Stimulated activated CD8-positive, alpha-beta memory T cell treated with anti-CD3 and anti-CD28 coated beads, Interleukin-4, amount 100 ng/mL, for 1 hour (primary cell): ENCODE measurements at places on chromosomes 7 and 10.

- DNase-seq, result no peak
Observed at GRCh38 chr7:123655614-123656013, at the start of gene LMOD2. Gene LMOD2 (plus strand): TSS chr7:123655866. CDS start chr7:123655964, 98 bp downstream.

- DNase-seq, result no peak
Observed at GRCh38 chr10:44922021-44922420, 10.9 kb downstream of the TMEM72 start.

DNA sequence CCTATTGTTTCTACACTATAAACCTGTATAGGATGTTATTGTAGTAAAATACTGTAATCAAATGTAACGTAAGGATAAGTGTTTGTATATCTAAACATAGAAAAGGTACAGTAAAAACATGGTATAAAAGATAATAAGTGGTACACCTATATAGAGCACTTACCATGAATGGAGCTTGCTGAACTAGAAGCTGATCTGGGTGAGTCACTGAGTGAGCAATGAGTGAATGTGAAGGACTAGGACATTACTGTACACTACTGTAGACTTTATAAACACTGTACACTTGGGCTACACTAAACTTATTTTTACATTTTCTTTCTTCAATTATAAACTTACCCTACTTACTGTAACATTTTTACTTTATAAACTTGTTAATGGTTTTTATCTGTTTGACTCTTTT lies 732.9 kb upstream of the LRRN3 start:
- no peak for DNase-seq

- no peak for DNase-seq
Observed at GRCh38 chr7:121936951-121937623, 64.1 kb downstream of the PTPRZ1 start.

GRCh38 chr7:20932785-20933527 lies 146.3 kb upstream of the SP8 start:
- DNase-seq, result no peak

DNA sequence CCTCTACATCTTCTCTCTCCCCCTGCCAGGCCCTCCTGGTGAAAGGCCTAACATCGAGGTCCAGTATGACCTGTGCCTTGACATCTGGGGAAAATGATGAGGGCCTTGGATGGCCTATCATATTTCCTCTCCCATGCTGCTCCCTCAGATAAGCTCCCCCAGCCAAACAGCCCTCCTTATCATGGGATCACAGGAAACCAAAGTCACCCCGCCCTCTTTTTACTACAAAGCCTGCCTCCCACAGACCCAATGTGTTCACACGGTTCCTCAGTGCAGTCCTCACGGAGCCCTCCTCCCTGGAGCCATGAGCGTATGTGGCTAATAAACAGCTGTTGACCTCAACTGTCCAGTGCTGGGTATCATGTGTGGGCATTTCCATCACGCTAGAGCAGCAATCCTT lies 32.0 kb downstream of the C10orf90 start:
- DNase-seq, result no peak

GRCh38 chr10:92538231-92538958 lies 35.5 kb downstream of the IDE start:
- DNase-seq, result no peak

DNA sequence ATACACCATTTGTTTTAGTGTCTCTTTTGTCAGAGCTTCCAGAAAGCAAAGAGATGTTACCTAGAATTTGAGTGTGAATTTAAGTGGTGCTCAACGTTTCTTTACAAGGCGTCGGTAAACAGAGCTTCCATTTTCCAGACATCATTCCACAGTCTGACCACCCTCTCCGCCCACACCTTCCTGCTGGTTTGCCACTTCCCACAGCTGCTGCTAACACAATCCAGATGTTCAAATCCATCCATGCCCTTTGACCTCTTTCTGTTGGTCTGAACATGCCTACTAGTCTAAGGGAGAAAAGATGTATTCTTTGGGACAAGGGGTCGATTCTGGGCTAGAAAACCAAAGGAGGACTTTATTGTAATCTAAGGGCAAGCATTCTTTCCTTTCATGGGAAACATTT lies 86.1 kb downstream of the FAM107B start:
- DNase-seq, result no peak

GRCh38 chr7:1492221-1492620 lies 12.0 kb downstream of the INTS1 start:
- DNase-seq, result no peak

DNA sequence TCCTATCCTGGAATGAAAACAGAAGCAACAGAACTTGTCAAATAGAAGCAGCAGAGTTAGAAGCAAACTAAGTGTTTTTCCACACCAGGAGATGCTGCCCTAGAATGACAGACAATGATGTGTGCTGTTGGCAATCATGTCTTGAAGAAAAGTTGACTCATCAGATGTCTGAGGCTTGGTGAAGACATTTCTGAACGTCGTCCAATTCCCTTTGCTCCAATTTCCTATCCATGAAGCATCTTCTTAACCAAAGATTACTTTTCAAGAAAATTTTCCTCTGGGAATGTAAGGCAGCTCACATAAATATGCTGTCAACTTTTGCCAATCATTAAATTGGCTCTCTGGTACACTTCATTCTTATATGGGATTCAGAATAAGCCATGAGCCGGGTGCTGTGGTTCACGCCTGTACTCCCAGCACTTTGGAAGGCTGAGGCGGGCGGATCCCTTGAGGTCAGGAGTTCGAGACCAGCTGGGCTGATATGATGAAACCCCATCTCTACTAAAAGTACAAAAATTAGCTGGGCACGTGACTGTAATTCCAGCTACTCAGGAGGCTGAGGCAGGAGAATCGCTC lies 34.6 kb downstream of the MALSU1 start:
- no peak for DNase-seq

GRCh38 chr10:124238367-124238766 lies 145.0 kb upstream of the CHST15 start:
- no peak for DNase-seq

GRCh38 chr7:47544416-47544815 lies 37.5 kb downstream of the TNS3 start:
- no peak for DNase-seq

GRCh38 chr10:49526619-49527018 lies 12.3 kb downstream of the ERCC6 start:
- DNase-seq, result no peak

GRCh38 chr7:49403844-49404243 lies 369.6 kb upstream of the VWC2 start:
- DNase-seq, result no peak

DNA sequence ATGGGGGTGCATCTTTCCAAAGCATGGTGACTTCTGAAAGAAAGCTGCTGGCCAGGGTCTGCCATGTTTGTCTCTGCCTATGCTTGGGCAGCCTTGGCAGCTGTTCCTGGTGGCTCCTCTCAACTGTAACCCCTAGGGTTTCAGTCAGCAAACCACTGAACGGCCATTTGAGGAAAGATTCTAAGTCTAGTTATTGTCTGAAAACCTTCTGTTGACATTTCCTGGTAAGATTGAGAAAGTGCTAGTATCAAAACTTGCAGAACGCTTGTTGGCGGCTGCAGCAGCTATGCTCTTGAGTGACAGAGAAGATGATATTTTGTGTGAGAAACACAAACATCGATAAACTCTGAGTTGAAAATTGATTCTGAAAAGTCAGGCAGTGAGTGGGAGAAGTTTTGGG lies 523.1 kb downstream of the LRMDA start:
- no peak for DNase-seq

DNA sequence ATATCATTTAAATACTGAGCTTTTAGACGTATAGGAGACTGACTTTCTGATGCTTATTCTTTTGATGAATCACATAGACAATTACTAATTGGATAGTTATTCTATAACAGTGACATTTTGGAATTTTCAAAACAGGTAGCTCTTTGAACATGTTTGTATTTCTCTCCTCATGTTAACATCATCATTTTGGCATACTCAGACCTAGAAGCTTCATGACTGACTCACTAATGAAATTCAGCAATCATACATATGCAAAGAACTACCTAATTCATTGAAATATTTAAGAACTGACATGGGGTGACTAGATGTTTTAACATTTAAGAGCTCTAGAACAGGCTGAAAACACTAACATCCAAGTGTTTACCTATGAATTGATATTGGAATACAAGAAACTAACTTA lies 192.3 kb downstream of the VTI1A start:
- DNase-seq, result no peak

GRCh38 chr7:137241655-137242360 lies 101.7 kb downstream of the PTN start:
- no peak for DNase-seq

GRCh38 chr10:16611037-16611436 lies 89.4 kb upstream of the C1QL3 start:
- no peak for DNase-seq

DNA sequence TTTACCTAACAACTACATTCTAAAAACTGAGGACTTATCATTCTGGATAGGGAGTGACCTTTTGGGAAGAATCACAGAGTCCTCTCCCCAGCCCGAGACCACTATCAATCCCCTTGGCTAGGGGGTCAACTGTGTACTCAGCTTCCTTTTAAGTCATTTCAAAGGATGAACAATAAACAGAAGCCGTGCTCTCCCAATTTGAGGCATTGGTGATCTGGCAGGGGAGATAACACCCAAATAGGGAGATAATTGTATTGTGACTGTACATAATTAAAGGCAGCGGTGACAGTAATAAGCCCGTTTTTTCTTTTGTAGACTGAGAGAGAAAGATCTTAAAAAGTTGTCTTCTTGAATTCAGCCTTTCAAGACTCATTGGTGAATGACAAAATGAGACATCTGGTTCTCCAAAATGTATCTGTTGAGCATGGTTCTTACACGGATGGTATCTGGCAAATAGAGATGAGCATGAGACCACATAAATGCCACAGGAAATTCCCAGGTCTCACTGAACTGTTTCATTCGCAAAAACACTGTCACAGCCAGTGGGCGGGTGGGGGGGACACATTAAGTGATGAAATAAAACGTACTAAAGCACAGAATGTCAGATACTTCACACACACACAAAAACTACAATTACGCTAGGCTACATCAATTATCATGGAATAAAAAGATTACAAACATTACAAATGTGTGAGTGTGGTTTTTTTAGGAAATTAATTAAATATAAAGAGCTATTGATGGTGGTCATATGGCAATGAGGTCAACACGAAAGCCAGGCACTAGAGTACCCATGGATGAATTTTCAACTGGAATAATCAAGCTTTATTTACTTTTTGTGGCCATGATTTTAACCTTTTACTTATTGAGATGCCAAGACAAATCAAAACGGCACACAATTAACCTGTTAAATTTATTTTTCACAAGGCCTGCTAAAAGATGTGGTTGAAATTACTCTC lies 108.4 kb downstream of the HIPK2 start:
- DNase-seq, result no peak

- no peak for DNase-seq
Observed at GRCh38 chr7:68733219-68734153, 864.8 kb upstream of the AUTS2 start.

- no peak for DNase-seq
Observed at GRCh38 chr7:39693812-39694211, 70.4 kb downstream of the RALA start.

DNA sequence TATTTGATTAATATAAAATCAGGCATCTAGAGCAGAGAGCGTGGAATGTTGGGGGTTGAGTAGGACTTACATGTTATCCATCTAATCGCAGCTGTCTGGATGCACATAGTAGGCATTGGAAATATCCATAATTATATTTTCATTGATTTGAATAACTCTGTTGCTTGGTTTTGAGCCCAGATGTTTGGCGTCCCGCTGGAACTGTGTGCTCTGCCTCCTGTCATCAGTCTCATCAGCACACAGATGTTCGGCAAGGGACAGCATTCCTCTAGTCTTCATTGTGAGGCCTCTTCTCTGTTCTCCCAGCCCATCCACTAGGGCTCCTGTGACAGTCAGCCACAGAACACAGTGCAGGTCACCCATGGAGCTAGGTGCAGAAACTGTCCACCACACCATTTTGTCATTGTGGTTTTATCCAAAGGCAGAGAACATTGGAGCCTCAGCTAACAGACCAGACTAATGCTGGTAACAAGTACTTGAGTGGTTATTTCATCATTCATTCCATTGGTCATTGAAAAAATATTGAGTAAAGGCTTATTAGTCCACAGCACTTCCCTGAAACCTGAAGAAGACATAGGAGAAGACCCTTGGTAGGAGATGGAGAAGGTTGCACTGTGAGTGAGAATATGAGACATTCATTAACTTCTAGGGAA lies 927.4 kb downstream of the LRMDA start:
- no peak for DNase-seq

DNA sequence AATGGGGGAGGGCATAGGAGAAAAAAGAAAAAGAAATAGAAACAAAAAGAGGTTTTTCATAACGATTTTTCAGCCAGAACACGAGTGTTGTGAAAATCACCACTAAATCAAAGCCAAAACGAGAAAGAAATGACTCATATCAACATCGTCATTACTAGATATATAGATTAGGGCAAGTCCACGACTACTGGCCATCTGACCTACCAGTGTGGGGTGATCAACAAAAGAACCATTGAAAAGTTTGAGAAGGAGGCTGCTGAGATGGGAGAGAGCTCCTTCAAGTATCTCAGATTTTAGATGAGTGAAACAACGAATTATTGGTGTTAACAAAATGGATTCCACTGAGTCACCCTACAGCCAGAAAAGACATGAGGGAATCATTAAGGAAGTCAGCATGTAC lies 33.5 kb upstream of the ABCB5 start:
- no peak for DNase-seq

DNA sequence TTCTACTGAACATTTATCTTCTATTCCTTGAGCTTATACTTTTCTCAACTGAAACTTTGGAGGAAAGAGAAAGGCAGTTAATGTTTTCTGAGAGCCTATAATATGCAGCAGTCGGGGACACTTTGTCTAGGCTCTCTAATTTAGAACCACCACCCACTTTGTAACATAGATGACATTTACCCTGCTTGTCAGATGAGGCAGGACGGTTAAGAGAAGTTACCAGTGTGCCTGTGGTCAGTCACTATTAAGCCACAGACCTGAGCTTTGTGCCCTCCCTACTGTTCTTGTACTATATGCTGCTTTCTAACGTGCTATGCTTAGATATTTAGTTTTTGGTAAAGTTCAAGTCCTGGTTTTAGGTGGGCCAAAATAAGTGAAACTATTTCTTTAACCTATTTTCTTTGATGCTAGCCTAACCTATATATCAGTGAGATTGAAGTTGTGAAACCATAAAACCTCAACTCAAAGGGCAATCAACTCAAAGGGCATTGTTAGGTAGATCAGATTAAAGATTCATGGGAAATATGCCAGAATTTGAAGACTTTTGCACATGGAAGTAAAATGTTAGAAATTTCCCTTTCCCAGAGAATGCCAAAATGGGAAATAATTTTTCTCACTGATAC lies 156.5 kb upstream of the AGR3 start:
- DNase-seq, result no peak

GRCh38 chr7:152862856-152863255 lies 103.3 kb downstream of the ACTR3B start:
- DNase-seq, result no peak

DNA sequence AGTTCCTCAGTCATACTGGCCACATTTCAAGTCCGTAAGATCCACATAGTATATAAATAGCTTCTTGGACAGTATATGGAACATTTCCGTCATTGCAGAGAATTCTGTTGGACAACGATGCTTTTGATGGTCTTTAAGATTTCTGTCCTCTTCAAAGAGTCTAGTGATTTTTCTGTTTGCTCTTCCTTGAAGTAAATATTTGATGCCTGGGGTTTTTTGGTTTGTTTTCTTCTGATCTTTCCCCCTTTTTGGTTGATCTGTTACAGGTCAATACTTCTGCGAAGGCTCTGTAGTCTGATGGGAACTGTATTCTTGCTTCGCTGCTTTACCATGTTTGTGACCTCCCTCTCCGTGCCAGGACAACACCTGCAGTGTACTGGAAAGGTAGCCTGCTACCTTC lies 42.3 kb upstream of the VDAC2 start:
- no peak for DNase-seq
